Left renal pelvis (tissue), 4 donors: ENCODE measurements at places on chromosomes 16 and 17. TPM values are rescaled to one million over a fixed set of nuclear protein-coding genes. Genes with fewer than 3 reads are reported as not detected.

Gene ABCC11
- 0.15 TPM for polyA plus RNA-seq

Gene RGS11
- 3.7 TPM for polyA plus RNA-seq

Gene TMC7
- polyA plus RNA-seq, result 1.5 TPM

Gene NQO1
- polyA plus RNA-seq, result 27.9 TPM

Gene NOXO1
- 3.0 TPM for polyA plus RNA-seq

Gene PDIA2
- 0.32 TPM for polyA plus RNA-seq

Gene ARHGAP23
- polyA plus RNA-seq, result 62.7 TPM

Gene PIP4K2B
- polyA plus RNA-seq, result 77.9 TPM

Gene IKZF3
- polyA plus RNA-seq, result 0.27 TPM

Gene SERPINF2
- 62.2 TPM for polyA plus RNA-seq

Gene RNF151
- polyA plus RNA-seq, result not detected

Gene SOX8
- polyA plus RNA-seq, result 3.7 TPM

Gene STAC2
- 1.8 TPM for polyA plus RNA-seq

Gene KRT38
- not detected for polyA plus RNA-seq
